AG10803 (cell line): ENCODE measurements at places on chromosomes 3 and 15.

DNA sequence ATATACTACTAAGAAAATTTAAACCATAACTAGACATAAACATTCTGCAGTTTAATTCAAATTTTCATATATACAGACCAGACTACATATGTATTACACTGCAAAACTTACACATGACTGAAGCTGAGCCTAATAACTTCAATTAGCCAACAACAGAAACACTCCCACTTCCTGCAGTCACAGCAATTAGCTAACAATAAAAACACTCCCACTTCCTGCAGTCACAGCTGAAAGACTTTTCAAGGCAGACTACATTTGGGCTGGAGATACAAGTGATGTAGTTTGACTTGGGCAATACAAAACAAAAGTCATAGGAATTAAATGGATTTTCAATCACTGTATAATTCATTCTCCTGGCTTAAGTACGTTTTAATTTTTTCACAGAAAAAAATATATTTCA is 10.3 kb downstream of the TM2D3 start:
- peak; percentile 35 for DNase-seq

DNA sequence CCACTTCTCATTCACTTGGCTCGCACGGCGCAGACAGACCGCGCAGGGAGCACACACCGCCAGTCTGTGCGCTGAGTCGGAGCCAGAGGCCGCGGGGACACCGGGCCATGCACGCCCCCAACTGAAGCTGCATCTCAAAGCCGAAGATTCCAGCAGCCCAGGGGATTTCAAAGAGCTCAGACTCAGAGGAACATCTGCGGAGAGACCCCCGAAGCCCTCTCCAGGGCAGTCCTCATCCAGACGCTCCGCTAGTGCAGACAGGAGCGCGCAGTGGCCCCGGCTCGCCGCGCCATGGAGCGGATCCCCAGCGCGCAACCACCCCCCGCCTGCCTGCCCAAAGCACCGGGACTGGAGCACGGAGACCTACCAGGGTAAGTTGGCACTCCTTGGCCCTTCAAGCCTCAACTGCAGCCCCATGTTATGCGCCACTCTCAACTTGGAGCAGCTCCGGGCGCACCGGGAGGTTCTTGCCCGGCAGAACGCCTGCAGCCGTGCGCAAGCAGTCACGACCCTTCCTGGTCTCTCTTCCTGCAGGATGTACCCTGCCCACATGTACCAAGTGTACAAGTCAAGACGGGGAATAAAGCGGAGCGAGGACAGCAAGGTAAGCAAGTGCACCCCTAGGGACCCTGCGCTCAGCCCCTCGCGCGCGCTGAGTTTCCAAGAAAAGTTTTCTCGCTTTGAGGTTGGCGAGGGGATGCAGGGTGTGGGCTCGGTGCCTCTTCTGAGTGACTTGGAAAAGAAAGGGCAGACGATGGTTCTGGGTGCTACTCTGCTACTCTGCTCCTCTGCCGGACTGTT is at the start of gene BHLHE40:
Gene BHLHE40 (plus strand): TSS at position 10 of the 801 bp plus-strand sequence. CDS start 282 bp downstream, at position 292.
- DNase-seq: no peak

- DNase-seq: no peak
These were observed 1045.0 kb downstream of the NTRK3 start for GRCh38 chr15:87211547-87211946.

GRCh38 chr3:62211675-62212429 is 161.5 kb downstream of the FEZF2 start:
- no peak for DNase-seq

- DNase-seq: peak; percentile 62
These were observed 22.9 kb upstream of the DNAAF4 start for GRCh38 chr15:55530861-55531313.

- DNase-seq: no peak
These were observed 2.2 kb upstream of the UBA3 start for GRCh38 chr3:69082361-69082760.

DNA sequence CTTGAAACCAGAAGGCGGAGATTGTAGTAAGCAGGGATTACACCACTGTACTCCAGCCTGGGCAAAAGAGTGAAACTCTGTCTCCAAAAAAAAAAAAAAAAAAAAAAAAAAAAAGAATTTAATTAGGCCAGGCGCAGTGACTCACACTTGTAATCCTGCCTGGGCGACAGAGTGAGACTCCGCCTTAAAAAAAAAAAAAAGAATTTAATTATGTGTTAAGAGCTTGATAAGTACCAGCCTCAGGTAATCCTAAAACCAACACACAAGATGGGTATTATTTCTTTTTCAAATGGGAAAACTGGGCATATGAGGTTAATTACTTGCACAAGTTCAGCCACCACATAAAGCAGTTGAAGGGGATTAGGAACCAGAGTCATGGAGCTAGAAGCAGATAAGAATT is 49.0 kb downstream of the PBRM1 start:
- peak; percentile 63 for DNase-seq

GRCh38 chr15:100818927-100819326 is 60.7 kb upstream of the ALDH1A3 start:
- DNase-seq: peak; percentile 61

- DNase-seq: peak; percentile 12
These were observed 68.8 kb upstream of the IQSEC1 start for GRCh38 chr3:13141991-13142412.

- no peak for DNase-seq
These were observed 94.2 kb upstream of the IL12A start for GRCh38 chr3:159894386-159894785.

GRCh38 chr3:14871456-14872200 is 52.9 kb downstream of the FGD5 start:
- DNase-seq: peak; percentile 7

- no peak for DNase-seq
These were observed 2.6 kb downstream of the ITIH4 start for GRCh38 chr3:52827866-52828376.

DNA sequence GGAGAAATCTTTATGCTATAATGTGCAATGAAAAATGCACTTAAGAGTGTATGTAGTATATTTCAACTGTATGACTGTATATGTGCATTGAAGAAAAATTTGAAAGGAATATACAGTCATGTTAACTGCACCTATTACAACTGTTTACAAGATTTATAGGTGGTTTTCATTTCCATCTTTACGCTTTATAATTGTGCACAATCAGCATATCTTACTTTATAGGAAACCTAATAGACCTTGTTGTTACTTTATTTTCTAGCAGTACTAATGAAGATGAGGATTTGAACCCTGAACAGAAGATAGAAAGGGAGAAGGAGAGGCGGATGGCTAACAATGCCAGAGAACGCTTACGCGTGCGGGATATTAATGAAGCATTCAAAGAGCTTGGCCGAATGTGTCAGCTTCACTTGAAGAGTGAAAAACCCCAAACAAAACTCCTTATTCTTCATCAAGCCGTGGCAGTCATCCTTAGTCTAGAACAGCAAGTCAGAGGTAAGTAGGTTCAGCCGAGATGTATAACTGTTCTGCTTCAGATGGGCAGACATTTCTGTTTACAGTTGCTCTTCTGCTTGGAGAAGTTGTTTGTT is 103.4 kb upstream of the CGNL1 start:
- no peak for DNase-seq

GRCh38 chr15:40347559-40348473 is 3.0 kb upstream of the PHGR1 start:
- no peak for DNase-seq

DNA sequence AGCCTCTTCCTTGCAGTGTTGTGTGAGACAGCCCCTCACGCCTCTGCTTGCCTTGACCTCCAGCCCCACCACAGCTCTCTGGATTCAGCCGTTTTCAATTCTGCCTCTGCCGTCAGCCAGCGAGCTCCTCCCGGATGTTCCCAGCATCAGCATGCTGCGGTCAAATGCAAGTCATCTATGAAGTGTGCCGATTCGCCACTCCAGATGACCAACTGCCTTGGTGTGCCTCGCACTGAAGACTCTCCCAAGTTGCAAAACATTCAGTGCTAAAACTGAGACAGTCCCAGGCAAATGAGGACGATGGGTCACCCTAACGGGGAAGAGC is 30.6 kb upstream of the RASA2 start:
- DNase-seq: peak; percentile 97

- DNase-seq: no peak
These were observed 180.6 kb downstream of the FAM43A start for GRCh38 chr3:194866236-194866635.
